Activated CD8-positive, alpha-beta memory T cell treated with anti-CD3 and anti-CD28 coated beads for 4 hours (primary cell): ENCODE measurements at places on chromosomes 4 and X.

- no peak for DNase-seq
These were observed 9.3 kb downstream of the ATP5ME start for GRCh38 chr4:664713-665231.

DNA sequence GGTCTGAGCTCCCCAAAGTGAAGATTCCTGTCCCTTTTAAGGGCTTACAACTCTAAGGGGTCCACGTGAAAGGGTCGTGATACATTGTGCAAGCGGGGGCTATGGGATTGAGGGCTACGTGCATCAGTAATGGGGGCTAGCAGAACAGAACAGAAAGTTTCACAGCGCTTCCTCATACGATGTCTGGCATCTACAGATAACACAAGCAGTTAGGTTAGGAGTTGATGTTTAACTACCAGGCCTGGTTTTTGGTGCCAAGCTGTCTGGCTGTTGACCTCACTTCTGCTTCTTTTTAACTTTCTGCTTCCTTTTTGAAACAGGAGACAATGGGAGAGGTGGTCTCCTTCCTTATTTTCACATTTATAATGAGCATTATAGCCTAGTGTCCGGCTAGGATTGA, 368.6 kb upstream of the CXorf51A start:
- no peak for DNase-seq

DNA sequence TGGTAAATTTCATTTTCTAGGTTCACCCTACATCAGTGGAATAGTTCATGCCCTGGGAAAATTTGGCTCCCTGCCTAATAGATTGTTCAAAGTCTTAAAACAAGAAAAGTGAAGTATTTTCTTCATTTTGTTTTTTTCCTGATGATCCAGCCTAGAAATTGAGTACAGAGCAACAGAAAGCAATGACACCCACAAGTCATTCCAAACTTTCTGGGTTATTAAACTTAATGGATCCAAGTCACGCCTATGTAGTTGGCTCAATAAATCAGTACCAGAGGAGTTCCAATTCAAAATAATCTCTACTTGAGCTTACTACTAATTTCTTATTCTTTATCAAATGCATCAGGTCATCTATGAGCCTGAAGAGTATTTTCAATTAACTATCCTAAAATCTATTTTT, 937.6 kb upstream of the SLIT2 start:
- no peak for DNase-seq

- DNase-seq: no peak
These were observed 216.1 kb upstream of the FAT1 start for GRCh38 chr4:186939766-186940165.

DNA sequence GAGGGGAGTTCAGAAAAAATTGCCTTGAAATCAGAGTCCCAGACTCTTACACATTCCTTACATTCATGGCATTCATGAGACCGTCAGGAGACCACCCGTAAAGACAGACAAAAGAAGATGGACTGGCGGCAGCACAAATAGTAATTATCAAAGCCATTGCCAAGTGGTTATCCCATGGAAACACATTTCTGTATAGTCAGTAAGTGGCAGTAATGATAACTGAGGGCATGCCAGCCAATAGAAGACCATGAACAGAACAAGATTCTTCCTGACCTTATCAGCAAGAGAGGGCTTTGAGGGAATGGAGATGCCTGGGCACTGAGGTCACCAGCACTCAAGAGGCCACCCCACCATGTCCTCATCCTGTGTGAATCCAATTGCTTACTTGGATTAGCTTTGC, 121.7 kb upstream of the HCCS start:
- no peak for DNase-seq

GRCh38 chrX:45954026-45954425, 591.2 kb downstream of the ZNF674 start:
- no peak for DNase-seq

DNA sequence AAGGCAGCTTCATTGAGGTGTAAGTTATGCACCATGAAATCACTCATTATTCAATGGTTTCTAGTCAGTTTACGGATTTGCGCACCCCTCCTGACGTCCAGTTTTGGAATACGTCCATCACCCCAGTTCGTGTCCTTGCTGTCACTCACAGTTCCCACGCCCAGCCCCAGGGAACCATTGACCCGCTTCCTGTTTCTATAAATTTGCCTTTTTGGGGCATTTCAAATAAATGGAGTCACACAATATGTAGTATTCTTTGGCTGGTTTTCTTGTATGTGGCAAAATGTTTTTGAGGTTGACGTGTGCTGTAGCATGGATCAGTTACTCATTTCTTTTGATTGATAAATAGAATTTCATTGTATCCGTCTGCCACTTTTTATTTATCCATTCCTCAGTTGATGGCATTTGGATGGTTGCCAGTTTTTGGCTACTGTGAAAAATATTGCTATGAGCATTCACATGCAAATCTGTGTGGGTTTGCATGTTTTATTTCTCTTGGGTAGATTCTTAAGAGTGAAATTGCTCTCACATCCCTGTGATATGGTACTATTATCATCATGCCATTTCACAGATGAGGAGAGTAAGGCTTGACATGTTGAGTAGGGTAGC, 18.4 kb upstream of the SORCS2 start:
- DNase-seq: no peak

DNA sequence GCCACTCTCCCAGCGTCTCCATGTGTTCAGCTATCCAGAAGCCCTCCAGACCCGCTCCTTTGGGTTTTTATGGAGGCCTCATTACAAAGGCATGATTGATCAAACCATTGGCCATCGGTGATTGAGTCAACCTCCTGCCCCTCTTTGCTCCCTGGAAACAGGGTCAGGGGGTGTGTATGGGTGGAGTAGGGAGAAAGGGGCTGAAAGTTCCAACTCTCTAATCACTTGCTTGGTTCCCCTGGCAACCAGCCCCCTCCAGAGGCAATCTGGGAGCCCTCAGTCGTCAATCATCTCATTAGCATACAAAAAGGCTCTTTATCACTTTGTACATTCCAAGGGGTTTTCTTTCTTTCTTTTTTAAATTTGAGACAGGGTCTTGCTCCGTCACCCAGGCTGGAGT, 2.3 kb downstream of the TRIM2 start:
- no peak for DNase-seq

GRCh38 chrX:38960137-38960536, 158.9 kb downstream of the MID1IP1 start:
- no peak for DNase-seq

DNA sequence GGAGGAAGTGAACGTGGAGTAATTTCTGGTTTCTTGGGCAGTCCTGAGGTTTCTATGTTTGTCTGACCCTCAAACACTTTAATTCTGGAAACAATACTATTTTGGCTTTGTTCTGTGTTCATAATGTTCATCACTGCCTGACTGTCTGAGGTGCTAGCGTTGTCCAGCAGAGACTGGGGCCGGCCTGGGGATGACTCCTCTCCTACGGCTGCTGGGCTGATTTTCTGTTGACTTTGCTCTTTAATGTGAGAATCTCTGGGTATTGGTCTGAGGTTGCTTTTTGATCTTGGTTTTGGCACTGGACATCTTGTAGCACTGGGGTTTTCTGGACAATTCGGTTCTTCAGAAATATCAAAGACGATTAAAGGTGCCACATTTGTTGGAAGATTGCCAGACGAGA, 75.8 kb downstream of the RPS3A start:
- DNase-seq: no peak

GRCh38 chr4:23413631-23414030, 476.2 kb downstream of the PPARGC1A start:
- no peak for DNase-seq

- no peak for DNase-seq
These were observed 195.3 kb downstream of the MAML3 start for GRCh38 chr4:139958739-139959098.
